ENCODE measurements at places on chromosomes 16 and 17. TPM values are rescaled to one million over a fixed set of nuclear protein-coding genes. Genes with fewer than 3 reads are reported as not detected.

- H3K27ac ChIP-seq, result no peak overlapping the region
- peaks cover 16% of the 10 kb centered on the region for H3K4me1 ChIP-seq
- H3K4me3 ChIP-seq, result no peak overlapping the region
- H3K27me3 ChIP-seq, result no peaks in the 10 kb centered on the region
- no peaks in the 10 kb centered on the region for H3K36me3 ChIP-seq
Observed at GRCh38 chr17:44277976-44278375, 10.0 kb upstream of the SLC4A1 start.

DNA sequence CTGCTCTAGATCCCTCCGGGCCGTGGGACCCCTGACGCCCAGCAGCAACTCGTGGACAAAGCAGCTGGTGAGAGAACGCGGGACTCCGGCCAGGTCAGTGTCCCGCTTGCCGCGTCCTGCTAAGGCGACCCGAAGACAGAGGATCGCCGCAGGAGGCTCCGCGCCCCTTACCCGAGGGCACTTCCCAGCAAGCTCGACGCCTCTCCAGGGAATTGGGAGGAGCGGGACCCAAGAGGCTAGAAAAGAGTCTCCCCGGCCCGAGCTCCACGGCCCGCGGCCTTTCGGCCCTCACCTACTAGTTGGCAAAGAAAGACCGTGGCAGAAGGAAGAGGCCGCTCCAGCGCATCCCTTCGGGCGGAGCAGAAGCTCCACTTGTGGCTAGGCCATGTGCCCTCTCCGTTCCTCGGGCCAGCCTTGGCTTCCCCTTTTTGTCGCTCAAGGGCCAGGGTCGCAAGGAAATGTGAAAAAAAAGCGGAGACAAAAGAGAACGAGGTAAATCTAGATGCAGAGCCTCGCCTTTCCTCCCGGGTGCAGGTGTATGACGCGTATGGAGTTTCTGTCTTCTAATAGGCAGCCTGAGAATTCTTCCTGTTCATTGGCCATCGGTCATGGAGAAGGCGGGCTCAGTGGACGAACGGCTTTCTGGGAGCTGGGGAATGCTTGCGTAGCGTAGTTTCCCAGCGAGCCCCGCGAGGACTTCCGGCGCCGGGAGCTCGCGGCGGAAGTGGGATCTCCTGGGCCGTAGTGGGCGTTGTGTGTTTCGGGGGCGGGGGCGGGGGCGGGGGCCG lies at the start of gene ZNF213:
TSS of gene ZNF213 (plus strand) at position 692 of the 788 bp plus-strand sequence. CDS start 2,252 bp downstream, outside the sequence.
- H3K4me1 ChIP-seq, result no peaks in the 10 kb centered on the region
- peaks cover 23% of the 10 kb centered on the region for H3K36me3 ChIP-seq
- peak within 1 kb of the TSS; percentile 88 for H3K4me3 ChIP-seq
- peak within 1 kb of the TSS; percentile 89 for H3K27ac ChIP-seq
- DNase-seq, result peak; percentile 94

DNA sequence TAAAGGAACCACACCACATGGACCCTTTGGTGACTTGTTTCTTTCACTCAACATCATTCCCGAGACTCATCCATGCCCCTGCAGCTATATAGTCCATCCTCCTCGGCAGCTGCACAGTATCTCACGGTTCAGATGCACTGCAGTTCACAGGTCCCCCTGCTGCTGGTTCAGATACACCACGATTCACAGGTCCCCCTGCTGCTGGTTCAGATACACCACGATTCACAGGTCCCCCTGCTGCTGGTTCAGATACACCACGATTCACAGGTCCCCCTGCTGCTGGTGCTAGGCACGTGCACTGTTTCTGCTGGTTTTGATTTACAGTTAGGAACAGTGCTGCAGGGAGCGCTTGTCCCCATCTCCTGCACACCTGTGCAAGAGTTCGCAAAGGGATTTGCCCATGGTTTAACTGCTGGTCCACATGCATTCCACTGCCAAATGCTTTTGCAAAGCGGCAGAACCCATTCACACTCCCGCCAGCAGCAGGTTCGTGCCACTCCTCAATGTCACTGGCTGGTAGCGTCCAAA lies 3.8 kb downstream of the HSDL1 start:
- no peaks in the 10 kb centered on the region for H3K36me3 ChIP-seq
- DNase-seq, result no peak
- no peak overlapping the region for H3K4me3 ChIP-seq
- H3K27ac ChIP-seq, result no peak overlapping the region
- peaks cover 16% of the 10 kb centered on the region for H3K4me1 ChIP-seq
- H3K27me3 ChIP-seq, result no peaks in the 10 kb centered on the region

DNA sequence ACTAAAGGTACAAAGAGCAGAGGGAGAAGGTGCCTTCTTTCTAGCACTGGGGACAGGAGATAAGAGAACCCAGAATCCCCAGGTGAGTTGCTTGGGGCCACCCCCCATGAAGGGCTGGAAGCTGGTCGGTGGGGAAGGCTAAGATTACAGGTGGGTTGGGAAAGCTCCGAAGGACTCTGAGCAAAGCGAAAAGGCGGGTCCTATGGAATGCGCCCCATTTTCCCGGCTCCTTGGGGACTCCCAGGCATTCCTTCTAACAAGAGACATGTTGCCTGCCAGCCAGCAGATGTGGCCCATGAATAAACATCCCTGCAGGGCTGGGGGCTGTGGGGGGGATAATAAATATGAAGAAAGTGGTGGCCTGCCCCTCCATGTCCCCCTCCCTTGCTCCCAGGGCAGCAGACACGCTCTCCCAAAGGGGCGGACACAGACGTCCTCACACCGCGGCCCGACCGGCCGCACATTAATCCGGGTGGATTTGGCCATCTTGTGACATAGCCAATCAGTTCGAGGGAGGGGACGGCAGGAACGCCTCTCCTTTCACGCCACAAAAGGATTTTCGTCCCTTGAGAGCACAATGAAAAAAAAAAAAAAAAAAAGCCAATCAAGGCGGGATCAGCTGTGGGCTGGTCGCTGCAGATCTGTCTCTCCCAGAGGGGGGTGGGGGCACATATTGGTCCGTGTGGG lies 98.5 kb downstream of the SOX9 start:
- H3K36me3 ChIP-seq, result no peaks in the 10 kb centered on the region
- peaks cover 24% of the 10 kb centered on the region for H3K4me1 ChIP-seq
- no peaks in the 10 kb centered on the region for H3K27me3 ChIP-seq

- no peak for DNase-seq
- peak overlapping the region; percentile 73 for H3K27ac ChIP-seq
- H3K27me3 ChIP-seq, result no peaks in the 10 kb centered on the region
Observed at GRCh38 chr16:68756239-68756915, 19.3 kb downstream of the CDH1 start.

GRCh38 chr16:22670044-22670536 lies 143.9 kb upstream of the HS3ST2 start:
- no peaks in the 10 kb centered on the region for H3K4me1 ChIP-seq
- H3K36me3 ChIP-seq, result no peaks in the 10 kb centered on the region
- H3K4me3 ChIP-seq, result no peak overlapping the region
- no peaks in the 10 kb centered on the region for H3K27me3 ChIP-seq
- H3K27ac ChIP-seq, result no peak overlapping the region

The GNGT2 gene
- total RNA-seq, result 4.8 TPM

The INCA1 gene
- 2.4 TPM for total RNA-seq

The SHISA6 gene
- total RNA-seq, result 2.1 TPM

The ZP2 gene
- total RNA-seq, result not detected

The SCGB1C2 gene
- total RNA-seq, result not detected
